ENCODE measurements at places on chromosomes 7 and 10.

GRCh38 chr10:43219848-43220247 lies 47.0 kb downstream of the RASGEF1A start:
- no peak for DNase-seq

DNA sequence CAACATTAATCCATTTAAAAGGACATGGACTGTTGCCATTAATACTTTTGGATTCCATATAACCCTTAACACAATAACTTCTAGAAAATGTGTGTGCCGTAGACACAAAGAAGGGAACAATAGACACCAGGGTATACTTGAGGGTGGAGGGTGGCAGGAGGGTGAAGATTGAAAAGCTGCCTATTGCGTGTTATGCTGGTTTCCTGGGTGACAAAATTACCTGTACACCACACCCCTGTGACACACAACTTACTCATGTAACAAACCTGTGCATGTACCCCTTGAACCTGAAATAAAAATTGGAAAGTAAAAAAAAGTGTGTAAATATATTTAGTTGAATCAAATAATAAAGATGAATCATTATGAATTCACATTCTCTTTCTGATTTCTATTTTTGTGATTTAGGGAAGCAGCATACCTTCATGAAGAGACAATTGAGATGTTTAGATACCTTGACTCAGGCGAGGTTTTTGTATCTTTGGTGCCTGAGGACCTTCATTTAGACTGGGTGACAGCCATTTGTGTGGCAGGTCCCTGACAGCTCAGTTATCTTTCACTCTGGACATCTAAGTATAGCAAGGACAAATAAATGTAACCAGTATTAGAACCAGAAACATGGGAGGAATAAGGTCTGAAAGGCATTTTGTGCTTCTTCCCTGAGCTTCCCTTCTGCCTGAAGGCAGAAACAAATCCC lies 28.7 kb downstream of the GIMAP8 start:
- DNase-seq, result no peak

GRCh38 chr7:64893401-64893800 lies 9.7 kb upstream of the ZNF273 start:
- no peak for DNase-seq

DNA sequence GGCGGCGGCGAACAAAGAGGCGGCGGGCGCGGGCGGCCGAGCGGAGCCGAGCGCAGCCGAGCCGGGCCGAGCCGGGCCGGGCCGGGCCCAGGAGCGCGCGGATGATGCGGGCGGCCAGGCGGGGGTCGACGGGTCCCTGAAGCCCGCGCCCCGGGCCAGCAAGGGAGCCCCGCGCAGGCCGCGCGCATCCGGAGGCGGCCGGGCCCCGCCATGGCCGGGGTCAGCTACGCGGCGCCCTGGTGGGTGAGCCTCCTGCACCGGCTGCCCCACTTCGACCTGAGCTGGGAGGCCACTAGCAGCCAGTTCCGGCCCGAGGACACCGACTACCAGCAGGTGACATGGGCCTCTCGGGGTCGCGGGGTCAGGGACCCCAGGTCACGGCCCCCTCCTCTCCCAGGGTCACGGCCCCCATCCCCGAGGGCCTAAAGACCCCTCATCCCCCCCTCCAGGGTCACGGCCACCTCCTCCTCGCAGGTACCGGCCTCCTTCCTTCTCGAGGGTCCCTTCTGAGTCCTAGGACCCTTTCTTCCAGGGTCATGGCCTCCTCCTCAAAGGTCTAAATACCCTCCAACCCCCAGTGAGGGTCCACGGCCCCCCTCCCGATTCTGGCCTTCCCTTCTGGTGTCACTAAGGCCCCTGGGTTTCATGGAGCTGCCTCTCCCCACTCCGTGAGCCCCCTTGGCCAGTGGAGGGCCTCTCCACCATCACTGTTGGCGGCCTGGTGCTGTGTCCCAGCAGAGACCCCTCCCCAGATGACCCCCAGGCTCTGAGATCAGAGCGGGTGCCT lies at the start of gene TTYH3:
TSS of gene TTYH3 (plus strand) at position 41 of the 787 bp plus-strand sequence. CDS start at position 211, 170 bp downstream.
- DNase-seq, result no peak

DNA sequence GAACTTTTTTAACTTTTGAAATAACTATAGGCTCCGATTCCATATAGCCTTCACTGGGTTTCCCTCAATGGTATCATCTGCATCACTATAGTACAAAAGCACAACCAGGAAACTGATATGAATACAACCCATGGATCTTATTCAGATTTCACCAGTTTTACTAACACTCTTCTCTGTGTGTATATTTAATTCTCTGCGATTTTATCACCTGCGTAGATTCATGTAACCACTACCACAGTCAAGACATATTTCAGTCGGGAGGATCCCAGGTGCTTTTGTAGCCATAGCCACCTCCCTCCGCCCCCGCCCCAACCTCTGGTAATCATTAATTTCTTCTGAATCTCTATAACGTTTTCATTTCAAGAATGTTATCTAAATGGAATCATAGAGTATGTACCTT lies 82.8 kb upstream of the C7orf33 start:
- DNase-seq, result no peak

DNA sequence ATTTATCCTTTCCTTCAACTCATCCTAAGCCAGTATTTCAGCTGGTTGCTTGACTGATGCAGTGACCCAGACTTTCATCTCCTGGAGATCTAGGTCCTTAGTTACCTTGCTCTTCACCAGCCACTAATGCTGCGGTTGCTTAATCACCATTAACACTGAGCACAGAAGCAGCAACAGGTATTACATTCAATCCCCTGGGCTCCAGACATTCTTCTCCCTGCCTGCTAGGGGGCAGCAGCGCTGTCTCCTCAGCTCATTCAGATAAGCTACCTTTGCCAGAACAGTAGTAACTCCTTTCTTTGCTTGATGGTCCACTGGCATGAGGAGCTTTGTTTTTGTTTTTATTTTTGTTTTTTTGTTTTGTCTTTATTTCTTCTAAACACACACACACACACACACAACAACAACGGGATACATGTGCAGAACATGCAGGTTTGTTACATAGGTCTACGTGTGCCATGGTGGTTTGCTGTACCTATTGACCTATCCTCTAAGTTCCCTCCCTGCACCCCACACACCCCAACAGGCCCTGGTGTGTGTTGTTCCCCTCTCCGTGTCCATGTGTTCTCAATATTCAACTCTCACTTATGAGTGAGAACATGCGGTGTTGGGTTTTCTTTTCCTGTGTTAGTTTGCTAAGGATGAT lies 1043.2 kb upstream of the C7orf33 start:
- no peak for DNase-seq

GRCh38 chr10:61529208-61529607 lies 76.0 kb upstream of the TMEM26 start:
- DNase-seq, result no peak

DNA sequence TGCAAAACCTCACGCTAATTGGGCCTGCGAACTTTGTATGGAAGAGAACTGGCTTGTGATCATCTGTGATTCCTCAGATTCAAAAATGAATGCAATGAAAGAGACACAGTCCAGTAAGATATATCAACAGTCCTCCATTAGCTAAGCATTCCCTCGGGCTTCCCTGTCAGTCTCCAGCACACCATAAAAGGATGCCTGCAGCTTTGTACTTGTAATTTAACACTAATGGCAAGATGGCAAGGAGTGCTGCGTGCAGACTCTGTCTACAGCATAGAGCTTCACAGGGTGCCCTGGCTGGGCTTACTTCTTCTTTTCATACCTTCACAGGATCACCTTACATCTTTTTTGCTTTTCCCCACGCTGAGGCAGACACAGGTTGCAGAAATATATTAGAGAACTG lies 200.0 kb downstream of the GFRA1 start:
- no peak for DNase-seq

DNA sequence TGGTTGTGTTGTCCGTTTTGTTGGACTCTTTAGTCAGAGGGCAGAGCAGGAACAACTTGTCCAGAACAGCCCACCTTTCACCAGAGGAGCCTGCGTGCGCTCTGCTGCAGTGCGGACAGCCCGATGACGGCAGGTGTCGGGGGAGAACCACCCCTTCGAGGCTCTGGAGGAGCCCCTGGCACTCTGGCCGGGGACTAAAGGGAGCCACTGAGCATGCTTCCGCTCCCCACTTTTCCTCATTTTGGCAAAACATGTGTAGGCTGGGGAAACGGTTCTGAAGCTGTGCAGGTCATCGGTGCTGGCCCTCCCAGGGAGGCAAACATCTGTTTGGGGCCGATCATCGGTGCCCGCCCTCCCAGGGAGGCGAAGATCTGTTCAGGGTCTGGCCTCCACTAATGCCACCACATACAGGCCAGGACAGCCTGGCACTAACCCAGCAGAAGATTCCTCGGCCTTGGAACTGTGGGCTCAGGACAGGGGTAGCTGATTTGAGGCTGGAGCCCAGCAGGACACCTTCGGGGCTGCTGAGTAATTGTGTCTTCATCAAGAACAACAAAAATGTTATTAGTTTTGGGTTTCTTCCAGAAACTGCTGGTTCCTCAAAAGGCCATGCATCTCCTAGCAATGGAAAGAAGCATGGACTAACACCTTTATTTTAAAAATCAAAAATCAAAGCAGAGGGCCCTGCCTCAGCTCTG lies 124.4 kb upstream of the TCERG1L start:
- no peak for DNase-seq

GRCh38 chr7:94375691-94376090 lies 19.0 kb upstream of the COL1A2 start:
- DNase-seq, result peak; percentile 98

DNA sequence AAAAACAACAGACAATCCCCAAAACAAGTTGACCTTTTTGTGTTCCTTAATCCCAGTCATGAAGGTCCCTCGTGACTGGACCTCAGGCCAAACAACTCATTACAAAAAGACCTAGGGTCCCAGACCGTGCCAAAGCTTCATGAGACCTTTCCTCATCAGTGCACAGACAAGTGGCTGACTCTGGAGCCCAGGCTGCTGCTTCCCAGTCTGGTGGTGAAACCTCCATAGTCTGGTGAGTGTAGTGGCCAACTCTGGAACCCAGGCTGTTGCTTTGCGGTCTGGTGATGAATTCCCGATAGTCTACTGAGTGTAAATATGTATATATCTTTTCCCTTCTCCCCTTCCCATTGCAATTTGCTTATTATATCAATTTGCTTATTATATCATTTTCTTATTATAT lies 22.1 kb upstream of the SLC18A3 start:
- DNase-seq, result no peak

- no peak for DNase-seq
These were observed 43.3 kb upstream of the ECHDC3 start for GRCh38 chr10:11698691-11699549.

GRCh38 chr7:38215735-38216670 lies 38.0 kb downstream of the STARD3NL start:
- peak; percentile 89 for DNase-seq

GRCh38 chr7:34087892-34088891 lies 182.9 kb downstream of the BMPER start:
- peak; percentile 47 for DNase-seq

GRCh38 chr7:30859202-30859939 lies 52.3 kb upstream of the AQP1 start:
- no peak for DNase-seq

DNA sequence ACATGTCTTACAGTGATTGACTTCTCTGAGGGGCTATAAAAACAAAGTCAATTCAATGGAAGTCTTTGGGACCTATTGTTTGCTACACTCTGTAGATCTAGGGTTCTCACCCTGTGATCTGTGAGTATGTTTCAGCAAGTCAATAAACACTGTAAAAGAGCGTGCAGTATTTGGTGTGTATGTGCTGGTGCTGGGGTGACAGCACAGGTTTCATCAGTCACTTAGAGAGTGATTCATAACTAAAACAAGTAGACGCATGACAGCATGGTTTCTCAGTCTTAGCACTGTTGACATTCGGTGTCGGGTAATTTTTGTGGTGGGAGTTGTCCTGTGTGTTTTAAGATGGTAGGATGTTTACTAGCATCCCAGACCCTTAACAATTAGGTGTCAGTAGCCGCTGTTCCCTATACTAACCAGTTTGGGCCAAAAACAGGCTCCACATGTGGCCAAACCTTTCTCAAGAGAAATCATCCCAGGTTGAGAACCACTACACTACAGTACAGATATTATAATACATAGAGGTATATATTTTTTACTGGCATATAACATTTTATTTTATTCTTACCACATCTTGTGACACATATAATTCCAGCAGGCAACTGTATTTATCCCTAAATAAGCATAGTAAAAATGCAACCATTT lies 411.8 kb downstream of the ARL4A start:
- peak; percentile 37 for DNase-seq

- no peak for DNase-seq
These were observed 13.4 kb upstream of the PRF1 start for GRCh38 chr10:70615784-70616522.

GRCh38 chr10:5466451-5467206 lies 32.7 kb downstream of the CALML5 start:
- peak; percentile 73 for DNase-seq

DNA sequence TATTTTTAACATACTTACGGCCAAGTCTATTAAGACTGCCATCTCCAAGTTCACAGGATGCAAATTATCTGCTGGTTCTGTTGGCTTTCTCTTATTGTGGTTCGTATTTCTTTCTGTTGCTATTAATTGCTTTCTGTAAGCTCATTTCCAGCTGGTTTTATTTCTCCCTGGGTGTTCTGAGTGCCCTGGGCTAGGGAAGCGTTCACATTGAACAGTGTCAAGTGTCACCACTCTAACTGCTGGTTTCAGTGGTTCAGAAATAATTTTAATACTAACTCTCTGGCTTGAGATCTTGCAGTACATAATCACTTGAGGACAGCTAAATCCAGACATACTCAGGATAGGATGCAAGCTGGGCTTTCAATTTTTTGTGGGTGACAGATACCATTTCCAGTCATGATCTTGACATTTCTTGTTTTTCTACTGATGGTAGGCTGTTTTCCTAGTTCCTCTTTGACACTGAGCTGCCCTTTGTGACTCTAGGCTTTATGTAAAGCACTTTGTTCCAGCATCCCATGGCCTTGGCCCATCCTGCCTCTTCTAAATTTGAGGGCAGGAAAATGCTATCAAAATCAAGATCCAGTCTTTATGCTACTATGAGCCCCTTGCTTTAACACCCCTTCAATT lies 117.6 kb downstream of the SNX13 start:
- no peak for DNase-seq

DNA sequence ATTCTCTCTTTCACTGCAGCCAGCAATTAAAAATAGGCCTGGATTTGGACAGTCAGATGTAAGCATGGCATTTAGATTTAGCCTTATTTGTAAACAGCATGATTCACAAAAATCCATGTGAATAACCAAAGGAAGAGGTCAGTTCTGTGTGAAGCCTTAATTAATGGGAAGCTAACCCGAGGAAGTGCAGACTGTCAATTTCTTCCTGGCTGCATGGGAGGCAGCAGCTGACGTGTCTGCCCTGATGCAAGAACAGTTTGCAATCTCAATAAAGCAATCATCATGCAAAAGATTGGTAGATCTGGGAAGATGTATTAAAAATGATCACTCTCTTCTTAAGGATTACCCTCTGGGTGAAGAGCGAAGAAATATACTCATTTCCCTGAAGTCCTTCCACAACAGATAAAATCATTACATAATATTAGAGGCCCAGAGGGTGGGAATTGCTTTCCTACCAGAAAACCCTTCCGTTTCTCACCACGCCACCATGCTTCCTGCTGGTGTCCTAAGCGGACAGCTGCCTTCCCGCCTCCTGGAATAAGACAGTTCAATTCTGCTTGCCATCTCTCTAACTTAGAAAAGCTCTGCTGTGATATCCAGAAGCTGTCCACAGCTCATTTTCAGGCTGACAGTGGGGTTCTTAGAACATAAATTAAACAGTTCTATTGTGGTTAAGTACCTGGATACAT lies 526.7 kb upstream of the NRP1 start:
- no peak for DNase-seq

GRCh38 chr10:93680412-93681047 lies 21.9 kb downstream of the FRA10AC1 start:
- DNase-seq, result peak; percentile 48
